ENCODE measurements at places on chromosomes 3 and 15.

DNA sequence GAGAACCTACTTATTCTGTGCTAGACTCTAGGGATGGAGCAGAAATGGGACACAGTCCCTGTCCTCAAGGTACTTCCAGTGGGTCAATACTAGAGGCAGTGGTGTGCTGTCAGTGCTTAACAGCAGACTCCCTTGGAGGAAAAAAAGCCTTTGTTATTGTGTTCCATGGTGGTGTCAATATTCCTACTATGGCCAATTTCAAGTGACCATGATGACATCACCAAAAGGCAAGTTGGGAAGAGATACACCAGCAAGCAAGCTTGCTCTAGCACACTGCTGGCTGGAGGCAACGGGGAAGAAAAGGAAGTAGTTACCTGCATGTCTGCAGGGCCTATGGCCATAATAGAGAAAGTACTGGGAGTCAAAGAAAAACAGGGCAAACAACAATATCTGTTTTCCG is 89.6 kb upstream of the ETV5 start:
- no peak for DNase-seq

DNA sequence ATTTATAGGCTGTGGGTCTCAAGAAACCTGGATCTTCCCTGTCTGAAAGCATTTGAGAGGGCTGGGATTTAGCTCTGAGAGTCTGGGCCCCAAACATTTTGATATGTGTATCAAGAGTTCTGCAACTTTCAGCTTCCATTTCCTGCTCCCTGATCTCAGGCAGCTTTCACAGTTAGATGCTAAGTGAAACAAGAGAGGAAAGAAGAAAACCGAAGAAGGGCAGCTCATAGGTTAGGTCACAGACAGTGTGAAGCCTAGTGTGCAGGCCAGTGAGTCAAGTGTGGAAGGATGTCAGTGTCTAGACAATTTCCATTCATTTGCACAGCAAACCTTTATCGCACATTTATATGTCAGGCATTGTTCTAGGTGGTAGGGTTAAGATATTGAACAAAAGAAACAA is 173.6 kb upstream of the PROK2 start:
- no peak for DNase-seq

GRCh38 chr15:80636675-80637074 is 58.4 kb upstream of the ABHD17C start:
- no peak for DNase-seq

- DNase-seq = no peak
These were observed 777.2 kb downstream of the GRM7 start for GRCh38 chr3:7638103-7638502.

DNA sequence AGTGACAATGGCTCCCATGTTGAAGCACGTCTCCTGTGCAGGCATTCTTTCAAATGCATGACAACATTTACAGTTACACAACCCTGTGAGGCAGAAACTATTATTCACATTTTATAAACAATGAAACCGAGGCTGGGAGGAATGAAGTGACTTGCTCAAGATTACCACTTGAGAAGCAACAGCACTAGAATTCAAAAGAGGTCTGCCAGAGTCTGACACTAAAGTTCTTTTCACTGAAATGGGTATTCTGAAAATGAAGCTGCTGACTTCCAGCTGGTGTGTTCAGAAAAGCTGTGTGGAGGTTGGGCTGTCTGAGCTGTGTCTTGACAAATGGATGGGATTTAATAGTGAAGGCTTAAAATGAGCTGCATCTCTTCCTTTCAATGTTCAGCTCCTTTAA is 104.4 kb downstream of the THSD4 start:
- DNase-seq = no peak

DNA sequence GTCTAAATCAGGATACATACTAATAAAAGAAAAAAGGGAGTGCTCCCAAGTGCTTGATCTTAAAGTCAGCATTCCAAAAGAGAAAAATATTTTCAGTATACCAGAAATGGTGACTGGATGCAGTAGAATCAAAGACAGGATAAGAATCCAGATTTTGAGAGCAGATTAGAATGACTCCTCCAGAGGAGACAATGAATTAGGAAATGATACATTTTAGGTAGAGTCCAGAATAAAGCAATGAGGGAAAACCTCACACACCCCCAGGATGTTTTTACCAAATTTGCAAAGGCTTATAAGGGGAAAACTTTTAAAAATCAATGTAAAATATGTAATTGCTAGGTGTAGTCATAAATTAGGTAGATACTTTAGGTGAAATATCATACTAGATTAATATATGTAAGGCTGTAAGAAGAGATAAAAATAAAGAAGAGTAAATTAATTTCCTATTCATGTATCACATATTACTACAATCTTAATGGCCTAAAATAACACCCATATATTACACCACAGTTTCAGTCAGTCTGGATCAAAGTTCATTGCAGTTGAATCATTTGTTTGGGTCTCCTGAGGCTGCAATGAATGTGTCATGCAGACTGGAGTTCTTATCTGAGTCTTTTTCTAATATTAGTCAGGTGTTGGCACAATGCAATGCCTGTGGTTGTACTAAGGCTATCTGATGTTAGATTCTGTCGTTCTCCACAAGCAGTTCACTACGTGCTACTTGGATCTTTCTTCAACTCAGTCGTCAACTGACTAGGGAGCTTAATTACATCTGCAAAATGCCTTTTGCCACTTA is 547.8 kb upstream of the EPHA6 start:
- DNase-seq = no peak

- DNase-seq = no peak
These were observed 117.0 kb upstream of the TSPAN3 start for GRCh38 chr15:77187751-77188464.

DNA sequence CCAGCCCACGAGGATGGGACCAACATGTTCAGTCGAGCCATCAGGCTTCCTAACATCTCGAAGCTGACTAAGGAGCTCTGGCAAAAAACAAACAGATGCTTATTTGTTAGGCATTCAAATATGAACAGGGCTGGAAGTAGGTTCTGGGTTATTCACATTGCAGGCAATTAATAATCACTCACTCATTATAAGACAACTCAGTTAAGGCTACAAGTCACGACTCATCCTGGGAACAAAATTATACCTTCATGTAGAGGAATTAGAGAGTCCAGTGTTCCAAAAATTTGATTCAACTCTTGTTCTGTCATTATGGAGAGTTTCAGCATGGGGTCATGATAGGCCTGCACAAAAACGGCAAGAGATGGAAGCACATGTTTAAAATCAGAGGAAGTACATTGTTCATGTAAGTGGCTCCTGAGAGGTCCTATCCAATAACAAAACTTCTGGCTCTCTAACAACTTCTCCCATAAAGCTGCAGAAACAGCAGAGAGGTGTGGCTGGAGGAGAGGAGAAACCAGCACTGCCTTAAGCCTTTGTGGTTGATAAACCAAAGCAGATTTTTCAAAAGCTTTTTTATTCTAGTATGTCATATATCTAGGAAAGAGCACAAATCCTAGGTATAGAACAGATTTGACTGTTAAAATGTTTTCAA is 50.6 kb downstream of the ARHGEF3 start:
- DNase-seq = no peak

DNA sequence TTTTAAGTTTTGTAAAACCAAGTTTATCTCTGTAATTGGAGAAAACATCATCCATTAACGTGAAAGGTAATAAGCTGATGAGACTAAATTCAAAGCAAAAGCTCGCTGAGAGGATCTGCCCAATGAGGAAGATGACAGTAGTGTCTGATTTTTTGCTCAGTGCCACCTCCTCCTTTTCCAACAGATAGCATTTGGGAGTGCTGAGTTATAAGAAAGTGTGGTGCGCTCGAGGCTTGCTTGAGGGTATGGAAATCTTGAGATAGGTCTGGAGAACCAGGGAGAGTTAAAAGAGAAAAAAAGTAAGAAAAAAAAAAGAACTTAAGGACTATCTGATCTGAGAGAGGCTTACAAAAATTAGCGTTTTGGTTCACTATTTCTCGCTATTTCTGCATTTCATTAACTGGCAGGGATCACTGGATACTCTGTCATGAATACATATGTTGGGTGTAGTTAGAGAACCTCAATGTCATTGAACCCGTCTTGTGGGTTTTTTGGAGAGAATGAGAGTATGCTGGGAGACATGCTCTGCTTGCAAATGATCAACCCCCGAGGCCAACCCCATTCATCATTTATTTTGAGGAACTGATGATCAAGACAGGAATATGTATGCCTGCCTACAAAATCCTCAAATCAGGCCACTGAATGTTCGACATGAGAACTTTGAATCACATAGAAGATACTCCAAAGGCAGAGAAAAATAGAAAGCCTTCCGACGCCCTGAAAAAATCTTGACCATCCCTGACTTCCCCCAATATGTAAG is 973 bp upstream of the USP13 start:
- DNase-seq = no peak
